Naive thymus-derived CD8-positive, alpha-beta T cell (primary cell): ENCODE measurements at places on chromosomes 13 and 19. TPM values are rescaled to one million over a fixed set of nuclear protein-coding genes. Genes with fewer than 3 reads are reported as not detected.

DNA sequence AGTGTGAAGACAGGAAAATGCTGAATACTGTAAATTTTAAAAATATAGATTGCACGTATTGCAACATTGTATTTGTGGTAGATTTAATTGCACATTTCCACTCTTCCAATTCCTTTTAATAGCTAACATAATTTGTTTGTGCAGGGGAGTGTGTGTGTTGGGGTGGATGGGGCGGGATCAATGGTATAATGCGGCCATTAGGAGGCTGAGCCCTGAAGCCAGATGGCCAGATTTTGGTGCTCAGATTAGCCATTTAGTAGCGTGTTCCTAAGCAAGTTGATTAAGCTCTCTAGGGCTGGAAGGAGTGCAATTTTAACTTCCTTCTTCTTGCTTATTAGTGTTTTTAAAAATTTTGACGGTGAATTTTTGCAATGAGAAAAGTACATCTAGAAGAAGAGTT lies 5.8 kb downstream of the OXGR1 start:
- peaks cover 11% of the 10 kb centered on the region for H3K4me1 ChIP-seq
- no peak for DNase-seq
- H3K4me3 ChIP-seq, result no peak overlapping the region
- peaks cover 69% of the 10 kb centered on the region for H3K27me3 ChIP-seq
- H3K36me3 ChIP-seq, result no peaks in the 10 kb centered on the region
- H3K27ac ChIP-seq, result no peak overlapping the region

DNA sequence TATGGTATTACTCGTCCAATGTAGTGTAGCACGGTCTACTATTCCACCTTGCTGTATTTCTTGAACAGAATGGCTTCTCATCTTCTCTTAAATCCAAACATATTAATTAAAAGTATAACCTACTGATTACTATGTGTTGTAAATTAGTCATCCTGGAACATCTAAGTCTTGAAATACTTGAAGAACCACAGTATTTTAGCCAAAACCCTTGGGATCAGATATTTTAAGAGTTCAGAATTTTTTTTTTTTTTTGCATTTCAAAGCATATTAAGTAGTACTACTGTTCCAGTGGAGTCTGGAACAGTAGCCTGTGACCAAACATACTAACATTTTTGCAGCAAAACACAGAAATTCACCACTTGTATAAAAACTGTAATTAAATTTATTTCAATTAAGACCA lies 30.1 kb downstream of the ZC3H13 start:
- H3K4me1 ChIP-seq, result peaks cover 7% of the 10 kb centered on the region
- H3K27ac ChIP-seq, result no peak overlapping the region
- H3K27me3 ChIP-seq, result no peaks in the 10 kb centered on the region
- H3K4me3 ChIP-seq, result no peak overlapping the region

GRCh38 chr13:108968566-108968965 lies 339.2 kb downstream of the MYO16 start:
- H3K36me3 ChIP-seq, result no peaks in the 10 kb centered on the region
- no peak for DNase-seq
- H3K27me3 ChIP-seq, result peaks cover 1% of the 10 kb centered on the region
- no peaks in the 10 kb centered on the region for H3K4me1 ChIP-seq

Gene IL12RB1
- total RNA-seq, result 18.5 TPM

Gene SIAH3
- total RNA-seq, result 3.9 TPM
